ENCODE measurements at places on chromosomes 2 and 18.

GRCh38 chr2:88892207-88892606, 200.7 kb downstream of the RPIA start:
- DNase-seq = no peak

DNA sequence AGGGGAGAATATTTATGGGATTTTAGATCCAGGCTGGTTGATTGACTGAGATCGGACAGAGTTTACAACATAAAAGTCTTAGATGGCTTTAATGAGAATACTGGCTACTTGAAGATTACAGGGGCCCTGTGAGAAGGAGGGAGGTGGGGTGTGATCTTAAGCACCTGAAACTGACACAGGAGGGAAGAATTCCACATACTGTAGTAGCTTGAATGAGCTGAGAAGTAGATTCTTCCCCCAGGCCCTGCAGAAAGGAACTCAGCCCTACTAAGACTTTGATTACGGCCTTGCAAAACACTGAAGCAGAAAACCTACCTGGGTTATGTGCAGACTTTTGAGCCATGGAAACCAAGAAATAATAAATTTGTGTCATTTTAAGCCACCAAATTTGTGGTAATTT, 1062.9 kb upstream of the GYPC start:
- no peak for DNase-seq

DNA sequence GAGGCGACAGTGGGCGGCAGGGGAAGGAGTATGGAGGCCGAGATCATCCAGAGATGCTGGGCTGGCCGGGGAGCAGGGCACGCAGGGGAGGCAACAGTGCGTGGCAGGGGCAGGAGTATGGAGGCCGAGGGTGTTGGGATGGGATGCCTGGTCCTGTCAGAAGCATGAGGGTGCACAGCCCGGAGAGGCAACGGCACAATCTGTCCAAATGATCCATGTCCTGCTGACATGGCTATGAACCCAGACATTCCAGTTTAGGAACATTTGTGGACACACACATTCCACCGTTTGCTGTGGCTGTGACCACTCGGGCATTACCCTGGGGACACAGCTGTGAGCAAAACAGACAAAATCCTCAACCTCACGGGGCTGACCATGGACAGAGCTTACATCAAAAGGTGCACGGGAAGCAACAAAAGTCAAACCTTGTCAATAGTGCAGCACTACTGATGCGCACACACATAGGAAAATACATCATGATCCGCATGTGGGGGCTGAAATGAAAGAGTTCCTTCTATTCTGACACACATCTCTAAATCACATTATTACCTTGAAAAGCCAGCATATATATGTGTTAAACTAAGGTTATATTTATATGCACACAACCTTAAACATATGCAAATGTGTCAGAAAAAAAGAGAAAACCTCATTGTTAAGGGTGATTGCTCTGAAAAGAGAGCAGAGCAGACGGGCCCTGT, 144.0 kb upstream of the GPC1 start:
- no peak for DNase-seq

GRCh38 chr2:232761301-232761907, 15.0 kb downstream of the KCNJ13 start:
- DNase-seq = peak; percentile 22

DNA sequence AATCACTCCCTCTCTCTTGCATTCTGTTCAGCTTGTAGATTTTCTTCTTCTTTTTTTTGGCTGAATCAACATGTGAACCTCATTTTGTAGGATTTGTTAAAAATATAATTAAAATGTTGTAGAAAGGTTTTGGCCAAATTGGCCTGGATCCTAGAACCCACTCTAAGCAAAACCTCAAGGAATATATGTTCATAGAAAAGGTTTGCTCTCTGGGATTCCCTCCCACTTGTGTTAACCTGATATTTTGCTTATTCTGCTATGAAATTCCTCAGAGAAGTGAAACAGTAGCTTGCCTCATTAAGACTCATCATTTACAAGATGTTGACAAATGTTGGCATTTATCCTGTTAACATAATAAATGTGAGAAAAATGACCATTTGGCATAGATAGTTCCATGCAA, 456.7 kb downstream of the TMEM182 start:
- no peak for DNase-seq

DNA sequence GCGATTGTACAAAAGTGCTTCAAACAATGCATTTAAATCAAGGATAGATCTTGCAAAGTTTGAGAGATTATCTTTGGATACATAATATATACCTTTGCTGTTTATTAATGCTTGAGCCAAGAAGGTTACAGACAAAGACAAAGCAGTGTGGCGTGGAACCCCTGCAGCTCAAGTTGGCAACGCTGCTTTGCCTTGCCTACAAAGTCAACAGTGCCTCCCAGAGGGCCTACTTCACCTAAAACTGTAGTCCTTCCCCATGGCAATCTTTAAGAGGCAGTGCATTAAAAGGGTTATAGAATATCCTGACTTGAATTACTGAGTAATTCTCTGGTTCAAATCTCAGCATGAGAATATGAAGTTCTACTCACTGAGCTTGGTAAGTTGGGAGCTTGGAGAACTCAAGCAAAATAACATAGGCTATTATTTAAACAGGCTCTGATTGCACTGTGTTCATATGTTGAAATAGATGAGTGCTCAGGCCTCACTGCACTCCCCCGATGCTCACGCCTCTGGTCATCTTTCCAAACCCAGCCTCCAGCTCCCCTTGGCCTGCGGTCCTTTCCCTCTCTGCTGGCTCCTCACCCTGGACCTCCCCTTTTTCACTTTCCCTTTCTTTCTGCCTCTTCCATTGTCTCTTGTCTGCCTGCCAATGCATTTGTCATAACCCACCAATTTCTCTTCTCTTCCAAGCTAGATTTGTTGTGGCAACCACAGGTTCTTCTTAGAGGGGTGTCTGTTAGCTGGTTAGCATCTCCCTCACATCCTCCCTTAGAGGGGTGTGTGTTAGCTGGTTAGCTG, 96.5 kb downstream of the MYT1L start:
- DNase-seq = no peak

GRCh38 chr18:49933530-49934128, 120.3 kb upstream of the ACAA2 start:
- peak; percentile 7 for DNase-seq

GRCh38 chr2:232551250-232551638, 755 bp downstream of the EIF4E2 start:
- no peak for DNase-seq

DNA sequence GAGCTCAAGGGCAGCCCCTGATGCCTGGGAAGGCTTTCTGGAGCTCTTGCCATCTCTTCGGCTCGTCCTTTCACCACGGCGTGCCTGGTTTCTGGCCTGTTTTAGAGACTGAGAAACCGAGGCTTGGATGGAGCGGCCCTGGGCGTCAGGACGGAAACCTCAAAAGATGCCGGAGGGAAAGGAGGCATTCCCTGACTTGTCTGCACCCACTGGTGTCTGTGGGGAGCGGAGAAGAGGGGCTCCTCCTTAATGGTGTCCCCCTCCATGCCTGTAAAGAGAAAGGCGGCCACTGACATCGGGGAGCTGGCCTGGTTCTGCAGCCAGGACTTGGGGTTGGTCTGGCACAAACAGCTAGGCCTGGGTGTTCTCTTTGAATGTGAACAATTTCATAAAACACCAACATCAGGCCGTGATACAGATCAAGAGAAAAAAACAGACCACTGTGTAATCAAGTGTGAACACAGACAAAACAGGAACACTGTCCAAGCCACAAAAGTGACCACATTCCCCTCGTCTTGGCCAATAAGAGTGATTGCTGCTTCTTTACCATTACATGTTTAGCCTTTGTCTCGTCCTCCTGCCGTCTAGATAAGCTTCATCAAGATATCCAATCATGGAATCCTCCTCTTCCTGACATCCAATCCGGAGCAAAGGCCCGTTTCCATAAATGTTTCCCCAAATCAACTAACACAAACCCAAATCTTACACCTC, 633 bp upstream of the ILKAP start:
- no peak for DNase-seq

- peak; percentile 68 for DNase-seq
Observed at GRCh38 chr2:164896634-164897355, 55.2 kb upstream of the COBLL1 start.

- DNase-seq = no peak
Observed at GRCh38 chr2:160628811-160629210, 135.2 kb upstream of the RBMS1 start.

GRCh38 chr2:66633631-66634030, 198.7 kb downstream of the MEIS1 start:
- DNase-seq = no peak

GRCh38 chr2:100761365-100761764, 58.6 kb upstream of the NPAS2 start:
- no peak for DNase-seq

- DNase-seq = peak; percentile 38
Observed at GRCh38 chr2:117832905-117833613, 18.6 kb downstream of the DDX18 start.

DNA sequence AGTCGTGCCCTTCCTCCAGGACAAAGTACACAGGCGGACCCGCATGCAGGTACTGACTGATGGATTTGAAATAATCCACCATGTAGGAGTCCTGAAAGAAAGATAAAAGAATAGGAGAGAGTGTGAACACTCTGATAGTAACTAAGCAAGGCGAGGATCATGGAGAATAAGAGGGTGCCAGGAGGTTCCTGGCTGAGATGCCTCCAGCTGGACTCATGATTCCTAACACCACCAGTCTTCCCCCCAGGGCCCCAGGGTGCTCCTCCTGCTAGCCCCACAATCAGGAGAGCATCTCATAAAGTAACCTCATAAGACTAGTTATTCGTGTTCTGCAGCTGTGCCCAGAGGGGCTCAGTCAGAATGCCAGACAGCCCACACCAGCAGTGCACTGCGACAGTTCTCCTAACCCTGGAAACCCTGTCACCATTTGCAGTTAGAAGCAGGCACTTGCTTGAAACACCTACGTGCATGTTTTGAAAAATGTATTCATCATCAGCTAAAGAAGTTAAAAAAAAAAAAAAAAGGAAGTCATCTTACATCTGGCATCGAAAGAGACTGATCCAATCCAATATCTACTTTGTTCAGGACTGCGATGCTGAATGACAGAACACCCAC, 36.7 kb downstream of the RMC1 start:
- no peak for DNase-seq

DNA sequence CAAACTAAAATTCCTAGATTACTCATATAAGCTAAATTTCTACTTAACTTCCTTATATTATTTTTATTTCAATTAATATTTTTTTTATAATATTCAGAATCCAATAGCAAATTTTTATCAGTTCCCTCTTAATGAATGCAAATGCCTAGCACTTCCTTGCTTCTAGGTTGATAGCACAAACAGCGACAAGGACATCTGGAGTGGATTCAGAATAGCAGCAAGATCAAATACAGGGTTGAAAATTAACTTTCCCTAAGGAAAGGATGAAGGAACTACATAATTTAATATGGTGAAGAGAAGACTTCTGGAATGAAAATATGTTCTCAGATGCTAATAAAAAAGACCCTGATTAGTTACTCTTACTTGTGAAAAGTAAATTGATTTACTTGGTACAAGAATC, 64.5 kb downstream of the PIGN start:
- no peak for DNase-seq

GRCh38 chr2:234951664-234952269, at the start of gene SH3BP4:
SH3BP4 (plus strand) TSS chr2:234952017; CDS start chr2:235035003, 82,986 bp downstream.
- DNase-seq = peak; percentile 83

GRCh38 chr2:211416373-211416772, 860.0 kb downstream of the CPS1 start:
- no peak for DNase-seq

DNA sequence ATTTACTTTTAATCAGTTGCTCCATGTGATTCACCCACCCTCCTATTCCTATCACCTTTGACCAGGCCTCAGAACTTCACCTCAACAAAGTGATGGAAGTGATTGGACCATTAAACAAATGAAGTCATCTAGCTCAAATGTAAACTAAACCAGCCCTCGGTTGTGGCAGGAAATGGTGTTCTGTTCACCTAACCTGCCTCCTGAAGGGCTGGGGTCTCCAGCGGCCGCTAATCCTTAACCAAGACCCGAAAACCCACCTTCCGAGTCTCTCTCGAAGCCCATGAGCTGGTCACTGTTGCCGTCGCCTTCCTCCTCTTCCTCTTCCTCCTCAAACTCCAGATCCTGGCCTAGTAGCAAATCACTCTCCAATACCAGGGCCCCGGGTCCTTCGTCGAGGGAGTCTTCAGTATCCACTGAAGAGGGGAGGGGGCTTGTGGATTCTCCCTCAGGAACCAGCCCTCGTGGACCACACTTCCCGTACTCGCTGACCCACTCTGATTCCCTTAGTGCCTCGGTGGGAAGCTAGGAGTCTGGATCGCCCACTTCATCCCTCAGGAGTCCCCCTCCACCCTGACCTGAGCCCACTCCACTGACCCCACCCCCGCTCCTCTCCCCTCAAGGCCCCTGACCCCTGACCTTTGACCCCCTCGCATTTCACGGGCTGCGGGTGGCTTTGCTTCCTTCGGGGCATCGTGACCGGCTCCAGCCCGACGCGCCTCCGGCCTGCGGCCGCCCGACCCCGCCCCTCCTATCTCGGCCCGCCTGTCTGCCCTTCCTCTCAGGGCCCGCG, 503 bp downstream of the ZNF513 start:
- peak; percentile 25 for DNase-seq

DNA sequence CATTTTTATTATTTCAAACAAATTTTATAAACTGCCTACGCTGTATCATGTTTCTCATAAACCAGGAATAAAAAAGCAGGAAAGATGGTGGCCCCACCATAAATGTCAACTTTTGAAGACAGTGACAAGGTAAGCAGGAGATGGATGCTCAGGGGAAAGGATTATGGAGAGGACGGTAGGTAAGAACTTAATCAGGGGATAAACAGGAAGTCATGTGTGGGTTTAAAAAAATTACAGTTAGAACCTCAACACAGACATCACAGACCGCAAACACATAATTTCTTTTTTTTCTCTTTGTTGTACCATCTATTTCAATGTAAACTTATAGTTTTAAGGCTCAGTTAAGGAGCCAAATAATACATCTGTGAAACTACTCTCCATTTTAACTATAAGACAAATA, 575.2 kb upstream of the SLC8A1 start:
- DNase-seq = no peak

- no peak for DNase-seq
Observed at GRCh38 chr2:39121523-39122063, 742 bp upstream of the SOS1 start.

DNA sequence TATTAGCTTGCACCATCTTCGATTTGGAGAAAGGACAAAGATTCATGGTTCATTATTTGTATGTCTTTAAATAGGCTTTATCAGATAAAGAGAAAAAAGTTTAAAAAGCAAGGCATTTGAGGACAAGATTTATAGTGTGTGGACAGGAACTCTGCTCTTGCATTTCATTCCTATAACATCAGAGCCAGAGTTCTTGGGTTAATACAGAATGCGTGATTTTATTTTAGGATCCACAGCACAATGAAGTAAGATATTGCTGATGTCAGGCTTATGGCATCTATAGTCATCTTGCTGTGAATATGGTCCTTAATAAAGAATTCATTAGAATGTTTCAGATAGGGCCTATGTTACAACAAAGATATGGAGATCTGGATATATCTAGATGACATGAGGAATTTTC, 19.7 kb downstream of the RASGRP3 start:
- peak; percentile 95 for DNase-seq
